NB4 (cell line): ENCODE measurements at places on chromosomes 3 and 15.
A peak's percentile ranks its signal among the peaks of the same experiment; 100 is the strongest.

GRCh38 chr15:80234883-80235282, 17.1 kb downstream of the CTXND1 start:
- peak; percentile 65 for DNase-seq

- DNase-seq, result no peak
Observed at GRCh38 chr3:89043406-89043932, 64.0 kb upstream of the EPHA3 start.

DNA sequence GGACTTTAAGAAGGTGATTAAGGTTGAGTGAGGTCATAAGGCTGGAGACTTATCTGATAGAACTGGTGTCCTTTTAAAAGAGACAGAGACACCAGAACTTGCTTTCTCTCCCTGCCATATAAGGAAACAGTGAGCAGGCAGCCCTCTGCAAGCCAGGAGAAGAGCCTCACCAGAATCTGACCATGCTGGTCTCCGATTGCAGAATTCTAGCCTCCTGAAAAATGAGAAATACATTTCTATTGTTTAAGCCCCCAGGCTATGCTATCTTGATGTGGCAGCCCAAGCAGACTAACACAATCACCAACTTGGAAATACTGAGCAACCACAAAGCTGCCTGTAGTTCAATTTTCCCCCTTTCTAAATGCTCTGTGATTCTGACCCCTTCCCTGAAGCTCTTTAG, 161.4 kb upstream of the RARB start:
- DNase-seq, result peak; percentile 8

DNA sequence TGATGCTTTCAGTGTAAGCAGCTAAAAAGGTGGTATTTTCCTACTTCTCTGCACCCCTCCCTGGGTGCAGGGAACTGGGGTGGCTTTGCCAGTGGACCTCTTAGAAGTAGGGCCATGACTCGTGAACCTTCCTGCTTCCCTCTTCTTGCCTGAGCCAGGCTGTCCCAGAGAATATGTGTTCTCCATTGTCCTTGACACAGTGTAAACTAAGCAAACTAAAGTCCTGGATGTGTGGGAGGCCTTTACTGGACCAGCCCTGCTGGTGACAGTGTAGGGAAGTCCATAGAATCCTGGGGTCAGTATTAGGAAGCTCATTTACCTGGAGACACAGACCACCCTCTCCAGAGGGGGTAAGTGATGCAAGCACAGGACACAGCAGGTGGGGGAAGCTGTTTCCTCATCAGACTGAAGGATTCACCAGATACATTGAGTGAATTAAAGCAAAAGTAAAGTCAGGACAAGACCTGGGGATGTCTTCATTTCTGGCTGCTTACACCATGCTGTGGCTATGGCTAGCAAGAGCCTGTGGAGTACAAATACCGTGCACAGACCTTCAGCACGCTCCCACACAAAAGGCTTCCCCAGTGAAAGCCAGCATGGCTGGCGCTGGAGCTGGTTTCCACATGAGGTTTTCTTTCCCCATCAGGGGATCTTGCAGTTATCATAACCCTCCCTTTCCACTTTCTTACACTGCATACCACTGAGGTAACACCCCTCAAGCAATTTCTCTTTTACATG, 64.8 kb upstream of the LPP start:
- DNase-seq, result peak; percentile 7

GRCh38 chr3:127124120-127124519, 68.8 kb upstream of the PRR23E start:
- DNase-seq, result no peak

DNA sequence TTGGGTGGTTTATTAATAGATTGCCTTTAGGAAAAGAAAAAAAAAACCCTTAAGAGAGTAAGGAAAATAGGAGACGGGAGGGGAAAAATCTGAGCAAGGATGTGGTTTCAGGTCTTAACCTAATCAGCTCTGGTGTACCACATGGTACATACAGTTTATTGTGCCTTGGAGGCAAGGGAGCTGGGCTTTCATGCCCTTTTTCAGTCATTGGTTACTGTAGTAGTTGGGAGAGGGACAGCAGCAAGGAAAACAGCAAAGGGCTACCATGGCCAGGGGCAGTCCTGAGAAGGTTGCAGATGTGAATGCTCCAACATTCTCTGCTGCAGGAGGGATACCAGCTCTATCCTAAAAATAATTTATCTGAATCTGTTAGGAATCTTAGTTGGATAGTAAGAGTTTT, 5.9 kb downstream of the CMC1 start:
- no peak for DNase-seq

GRCh38 chr3:10950476-10951294, 41.9 kb upstream of the SLC6A1 start:
- DNase-seq, result peak; percentile 58

GRCh38 chr3:196792771-196793170, 53.1 kb downstream of the PAK2 start:
- DNase-seq, result no peak

- DNase-seq, result no peak
Observed at GRCh38 chr3:10428406-10429091, 76.8 kb downstream of the ATP2B2 start.
